NCI-H2081 (cell line): ENCODE measurements at places on chromosomes 2 and 18.

GRCh38 chr2:190996338-190996946 lies 17.5 kb downstream of the STAT1 start:
- DNase-seq = peak; percentile 41

DNA sequence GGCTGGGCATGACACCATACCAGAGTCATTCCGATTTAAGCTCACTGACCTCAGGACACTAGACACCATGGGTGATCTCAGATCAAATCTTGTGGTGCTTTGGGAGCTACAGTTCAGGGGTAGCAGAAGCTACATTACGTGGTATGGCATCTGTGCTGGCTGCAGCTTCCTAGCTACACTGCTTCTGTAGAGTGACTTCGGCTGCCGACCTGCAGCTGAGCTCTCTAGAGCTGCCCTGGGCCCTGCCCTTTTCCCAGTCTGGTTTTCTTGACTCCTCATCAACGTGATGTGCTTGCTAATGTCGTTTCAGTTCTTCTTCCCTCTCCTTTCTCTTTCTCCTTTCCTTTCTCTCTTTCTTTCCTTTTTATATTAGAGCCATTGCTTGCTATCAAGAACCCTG lies 100.2 kb downstream of the AP1S3 start:
- DNase-seq = no peak

GRCh38 chr2:73333564-73333963 lies 40.2 kb upstream of the EGR4 start:
- peak; percentile 93 for DNase-seq

DNA sequence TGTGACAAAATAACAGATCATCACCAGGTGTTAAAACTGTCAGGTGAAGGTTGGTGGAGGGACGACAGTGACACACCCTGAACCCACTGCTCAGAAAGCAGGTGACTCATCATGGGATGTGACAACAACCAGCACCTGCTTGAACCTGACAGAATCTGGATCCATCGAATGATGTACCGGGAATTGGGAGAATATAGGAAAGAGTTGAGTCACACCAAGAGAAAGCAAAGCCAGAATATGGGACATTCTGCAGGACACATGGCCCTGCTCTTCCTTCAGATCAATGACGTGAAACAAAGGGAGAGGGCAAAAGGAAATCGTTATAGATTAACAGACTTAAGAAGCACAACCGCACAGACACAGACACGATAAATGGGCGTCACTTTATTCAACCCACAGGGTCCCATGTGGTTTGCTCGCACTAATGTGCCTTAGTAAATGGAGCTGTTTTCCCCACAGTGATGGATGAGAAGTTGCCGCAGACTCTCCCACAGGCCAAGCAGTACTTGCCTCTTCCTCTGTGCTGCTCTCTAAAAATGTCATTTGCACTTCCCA lies 100.1 kb downstream of the CRACDL start:
- DNase-seq = no peak

DNA sequence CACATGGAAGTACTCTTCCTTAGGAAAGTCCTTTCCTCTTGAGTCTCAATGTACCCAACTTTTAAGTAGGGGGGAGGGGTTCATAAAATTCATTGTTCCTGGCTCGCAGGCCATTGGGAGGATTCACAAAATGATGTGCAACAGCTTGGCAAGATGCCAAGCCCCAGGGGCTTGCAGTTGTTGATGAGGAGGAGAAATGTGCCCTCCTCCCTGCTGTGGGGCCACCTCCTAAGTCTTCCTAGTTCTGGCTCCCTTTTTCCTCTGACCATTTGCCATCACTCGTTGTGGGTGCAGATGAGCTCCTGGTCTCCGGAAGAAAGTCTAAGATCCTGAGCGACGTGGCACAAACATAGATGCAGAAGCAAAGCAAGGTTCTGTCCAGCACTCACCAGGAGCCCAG lies 435.4 kb downstream of the EIPR1 start:
- no peak for DNase-seq

DNA sequence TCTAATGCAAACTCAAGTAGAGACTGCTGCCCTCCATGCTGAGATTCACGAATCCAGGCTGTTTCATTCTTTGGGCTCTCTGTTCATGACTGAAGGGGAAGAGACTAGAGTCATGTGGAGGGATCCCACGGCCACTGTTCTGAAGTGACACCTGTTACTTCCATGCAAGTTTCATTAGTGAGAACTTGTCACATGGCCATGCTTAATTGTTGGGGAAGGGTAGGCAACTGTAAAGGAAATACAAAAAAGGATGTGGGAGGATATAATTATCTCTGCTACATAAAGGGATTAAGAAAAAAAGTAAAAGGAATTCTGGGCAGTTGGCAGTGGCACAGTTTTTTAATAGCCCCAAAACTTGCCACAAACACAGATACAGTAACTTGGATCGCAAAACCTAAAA lies 28.0 kb upstream of the PSME4 start:
- DNase-seq = no peak

DNA sequence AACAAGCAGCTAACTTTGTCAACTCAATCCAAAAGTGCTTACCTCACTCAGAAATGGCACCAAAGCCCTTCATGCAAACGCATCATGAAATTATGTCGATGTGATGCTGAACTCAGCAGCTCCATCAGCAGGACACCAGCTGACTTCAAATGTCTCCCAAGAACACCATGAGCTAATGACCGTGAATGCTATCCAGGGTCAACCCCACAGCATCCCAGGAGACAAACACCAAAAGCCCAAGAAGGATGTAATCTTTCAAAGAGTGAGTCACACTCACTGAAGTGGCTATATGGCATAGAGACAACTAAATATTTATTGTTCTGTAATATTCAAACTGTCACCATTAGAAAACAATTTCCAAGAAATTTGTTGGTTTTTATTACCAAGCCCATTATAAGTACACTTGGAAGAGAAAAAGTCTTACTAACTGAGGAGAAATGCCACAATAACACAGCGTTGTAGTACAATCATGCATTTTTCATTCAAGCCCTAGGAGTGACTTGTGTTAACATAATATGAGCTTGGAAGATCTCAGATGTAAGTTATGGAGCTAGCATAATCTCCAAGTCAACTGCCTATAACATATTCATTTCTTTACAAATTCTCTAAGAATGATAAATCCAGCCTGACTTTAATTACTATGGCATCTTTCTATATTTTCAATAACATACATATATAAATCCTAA lies 165.0 kb upstream of the CCDC68 start:
- no peak for DNase-seq

GRCh38 chr2:205964111-205964761 lies 121.7 kb downstream of the INO80D start:
- DNase-seq = no peak

DNA sequence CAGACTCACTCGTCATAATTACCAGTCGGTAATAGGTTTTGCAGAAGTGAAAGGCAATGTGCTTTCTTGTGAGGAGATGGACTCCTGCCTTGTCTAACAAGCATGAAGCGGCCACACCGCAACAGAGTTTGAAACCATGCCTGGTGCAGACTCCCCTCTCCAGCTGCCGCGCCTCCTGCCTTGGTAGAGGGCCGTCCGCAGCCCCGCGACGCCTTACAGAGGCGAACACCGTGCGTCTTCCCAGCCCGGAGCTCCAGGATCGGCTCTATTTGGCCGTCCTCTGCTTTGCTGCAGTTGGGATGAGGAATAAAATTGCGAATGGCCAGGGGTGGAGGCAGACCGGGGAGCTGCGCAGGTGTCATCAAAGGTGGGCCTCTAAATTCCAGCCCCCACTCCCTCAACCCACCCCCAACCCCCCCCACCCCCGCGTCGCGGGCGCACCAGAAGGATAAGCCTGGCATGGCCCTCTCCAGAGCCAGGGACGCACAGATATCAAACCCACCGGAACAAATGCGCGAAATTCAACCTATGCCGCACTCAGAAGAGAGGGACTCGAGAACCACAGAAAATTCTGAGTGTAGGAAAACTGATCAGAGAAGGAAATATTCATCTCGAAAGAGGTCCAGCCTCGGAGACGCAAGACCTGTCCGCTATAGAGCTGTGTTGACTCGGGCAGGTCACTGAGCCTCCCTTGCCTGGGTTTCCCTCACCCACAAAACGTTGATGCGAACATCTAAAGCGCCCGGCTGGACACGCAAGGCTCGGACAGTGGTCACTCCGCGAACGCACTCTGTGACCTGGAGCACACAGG lies 1.1 kb downstream of the TRABD2A start:
- DNase-seq = no peak

DNA sequence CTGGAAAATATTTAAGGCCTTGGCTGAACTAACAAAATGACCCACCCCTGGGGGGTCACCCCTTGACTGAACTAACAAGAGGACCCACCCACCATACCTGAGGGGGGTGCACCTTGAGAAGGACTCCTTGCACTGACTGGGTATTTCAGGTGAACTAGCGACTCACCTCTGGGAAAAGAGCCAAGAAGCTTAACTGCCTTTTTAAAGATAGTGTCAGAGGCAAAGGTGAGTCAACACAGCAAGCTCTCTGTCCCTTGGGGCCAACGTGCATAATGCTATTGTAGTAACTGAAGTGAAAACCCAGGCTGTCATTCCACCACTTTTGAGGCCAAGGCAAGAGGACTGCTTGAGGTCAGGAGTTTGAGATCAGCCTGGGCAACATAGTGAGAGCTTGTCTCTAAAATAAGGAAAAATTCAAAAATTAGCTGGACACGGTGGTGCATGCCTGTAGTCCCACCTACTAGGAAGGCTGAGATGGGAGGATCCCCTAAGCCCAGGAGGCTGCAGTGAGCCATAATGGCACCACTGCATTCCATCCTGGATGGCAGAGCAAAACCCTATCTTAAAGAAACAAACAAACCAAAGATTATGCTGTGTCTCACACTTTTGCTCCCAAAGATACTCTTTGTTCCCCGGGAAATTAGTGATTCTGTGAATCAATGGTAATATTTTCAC lies 36.4 kb upstream of the ZCCHC2 start:
- DNase-seq = peak; percentile 14

GRCh38 chr2:77034445-77034844 lies 487.7 kb downstream of the LRRTM4 start:
- DNase-seq = no peak

DNA sequence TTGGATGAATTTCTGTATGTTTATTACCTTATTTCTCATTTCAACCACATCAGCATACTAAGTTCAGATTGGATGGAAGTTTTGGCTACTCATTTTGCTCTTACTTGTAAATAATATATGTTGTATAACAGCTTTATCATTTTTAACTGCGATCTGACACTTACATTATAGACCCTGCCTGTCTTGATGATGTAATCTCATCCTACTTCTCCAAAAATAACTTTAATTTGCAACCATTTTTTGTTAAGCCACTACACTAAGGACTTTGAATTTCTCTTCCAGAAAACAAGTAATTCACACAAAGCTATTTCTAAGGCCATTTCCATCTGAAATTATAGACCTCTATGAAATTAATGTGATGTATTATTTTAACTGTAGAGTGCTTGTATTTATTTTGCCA lies 240.7 kb downstream of the WDR7 start:
- no peak for DNase-seq

- no peak for DNase-seq
Observed at GRCh38 chr2:145789636-145790035, 1269.7 kb upstream of the ZEB2 start.

- DNase-seq = no peak
Observed at GRCh38 chr2:21024722-21025389, 19.0 kb downstream of the APOB start.

- DNase-seq = no peak
Observed at GRCh38 chr18:31410716-31411483, 34.3 kb downstream of the DSG4 start.

DNA sequence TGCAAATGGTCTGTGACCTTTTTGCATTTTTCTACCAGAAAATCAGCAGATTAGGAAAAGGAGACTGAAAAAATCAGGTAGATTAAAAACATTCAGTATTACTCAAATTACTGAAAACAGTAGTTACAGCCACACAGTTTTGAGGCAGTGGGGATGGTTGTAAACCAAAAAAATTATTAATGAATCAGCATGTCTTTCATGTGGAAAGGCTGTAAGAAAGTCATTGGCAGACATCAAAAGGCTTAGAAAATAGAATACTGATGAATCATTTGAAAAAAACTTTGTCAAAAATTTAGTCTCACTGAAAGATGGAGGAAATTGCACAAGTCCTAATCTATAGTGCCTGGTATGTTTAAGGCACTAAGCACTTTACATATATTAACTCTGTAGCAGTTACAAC lies 133.9 kb upstream of the GCFC2 start:
- no peak for DNase-seq

DNA sequence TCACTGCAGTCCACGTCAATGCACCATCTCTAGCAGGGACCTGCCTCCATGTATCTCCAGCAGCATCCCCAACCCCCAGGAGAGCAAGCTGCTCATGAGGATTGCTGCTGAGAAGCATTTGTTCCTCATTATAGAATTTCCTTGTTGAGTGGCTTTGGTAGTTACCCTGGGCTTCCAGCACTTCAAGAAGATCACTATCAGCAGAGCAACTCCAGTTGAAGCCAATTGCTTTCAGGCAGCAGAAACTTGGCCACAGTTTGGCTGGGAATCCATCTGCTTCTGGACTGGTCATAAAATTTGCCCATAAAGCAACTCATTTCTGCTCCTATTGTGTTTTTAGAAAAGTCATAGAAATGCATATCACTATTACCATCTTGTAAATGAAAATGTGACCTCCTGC lies 17.4 kb downstream of the TRPM8 start:
- DNase-seq = no peak

DNA sequence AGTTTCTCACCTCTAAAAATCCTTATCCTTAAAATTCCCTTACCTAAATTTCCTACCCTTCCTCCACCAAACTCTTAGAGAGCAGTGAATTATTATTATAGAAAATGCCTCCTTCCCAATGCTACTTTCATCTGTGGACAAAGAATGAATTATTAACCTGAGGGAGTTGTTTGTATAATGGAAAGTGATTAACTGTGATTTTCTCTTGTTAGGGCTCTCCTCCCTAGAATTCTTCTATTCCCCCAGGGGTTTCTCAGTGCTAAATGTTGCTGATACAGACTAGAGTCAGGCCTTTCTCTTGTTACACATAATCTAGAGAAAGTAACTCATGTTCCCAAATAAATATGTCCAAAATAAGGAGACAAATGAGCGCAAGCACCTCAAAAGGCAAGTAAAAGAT lies 23.3 kb downstream of the EPB41L5 start:
- DNase-seq = no peak

DNA sequence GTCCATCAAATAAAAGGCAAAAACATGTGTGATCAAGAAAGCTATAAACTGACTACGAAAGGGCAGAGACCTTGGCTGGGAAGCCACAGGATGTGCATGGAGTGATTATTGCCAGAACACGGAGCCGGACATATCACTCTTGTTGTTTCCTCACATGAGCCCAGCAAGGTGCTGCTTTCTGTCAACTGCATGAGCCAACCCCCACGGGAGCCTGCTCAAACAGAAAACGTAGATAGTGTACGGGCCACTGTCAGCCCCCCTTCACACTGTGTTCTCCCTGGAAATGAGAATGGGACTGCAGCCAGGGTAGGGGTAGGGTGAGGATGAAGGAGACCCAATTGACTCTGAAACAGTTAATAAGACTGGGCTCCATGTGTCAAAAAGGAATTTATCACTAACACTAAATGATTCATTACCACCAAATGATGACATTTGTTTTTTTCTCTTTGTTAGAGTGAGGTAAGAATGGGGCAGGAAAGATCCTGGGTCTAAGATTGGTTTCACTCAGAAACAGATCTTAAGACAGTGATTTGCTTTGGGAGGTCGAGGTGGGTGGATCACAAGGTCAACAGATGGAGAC lies 235.8 kb downstream of the MREG start:
- DNase-seq = no peak

GRCh38 chr2:74301262-74301661 lies 42.0 kb downstream of the SLC4A5 start:
- peak; percentile 21 for DNase-seq
